EH (cell line): ENCODE measurements at places on chromosomes 4 and X.

GRCh38 chrX:109534933-109535332 lies 1.7 kb upstream of the NXT2 start:
- DNase-seq, result no peak

- DNase-seq, result no peak
These were observed 156.8 kb upstream of the MAB21L2 start for GRCh38 chr4:150425161-150425560.

- DNase-seq, result no peak
These were observed 26.4 kb downstream of the NKX1-1 start for GRCh38 chr4:1379801-1380331.

- no peak for DNase-seq
These were observed 118.0 kb upstream of the MYOZ2 start for GRCh38 chr4:119017636-119018035.

- peak; percentile 16 for DNase-seq
These were observed 12.8 kb upstream of the IQSEC2 start for GRCh38 chrX:53294024-53294648.

DNA sequence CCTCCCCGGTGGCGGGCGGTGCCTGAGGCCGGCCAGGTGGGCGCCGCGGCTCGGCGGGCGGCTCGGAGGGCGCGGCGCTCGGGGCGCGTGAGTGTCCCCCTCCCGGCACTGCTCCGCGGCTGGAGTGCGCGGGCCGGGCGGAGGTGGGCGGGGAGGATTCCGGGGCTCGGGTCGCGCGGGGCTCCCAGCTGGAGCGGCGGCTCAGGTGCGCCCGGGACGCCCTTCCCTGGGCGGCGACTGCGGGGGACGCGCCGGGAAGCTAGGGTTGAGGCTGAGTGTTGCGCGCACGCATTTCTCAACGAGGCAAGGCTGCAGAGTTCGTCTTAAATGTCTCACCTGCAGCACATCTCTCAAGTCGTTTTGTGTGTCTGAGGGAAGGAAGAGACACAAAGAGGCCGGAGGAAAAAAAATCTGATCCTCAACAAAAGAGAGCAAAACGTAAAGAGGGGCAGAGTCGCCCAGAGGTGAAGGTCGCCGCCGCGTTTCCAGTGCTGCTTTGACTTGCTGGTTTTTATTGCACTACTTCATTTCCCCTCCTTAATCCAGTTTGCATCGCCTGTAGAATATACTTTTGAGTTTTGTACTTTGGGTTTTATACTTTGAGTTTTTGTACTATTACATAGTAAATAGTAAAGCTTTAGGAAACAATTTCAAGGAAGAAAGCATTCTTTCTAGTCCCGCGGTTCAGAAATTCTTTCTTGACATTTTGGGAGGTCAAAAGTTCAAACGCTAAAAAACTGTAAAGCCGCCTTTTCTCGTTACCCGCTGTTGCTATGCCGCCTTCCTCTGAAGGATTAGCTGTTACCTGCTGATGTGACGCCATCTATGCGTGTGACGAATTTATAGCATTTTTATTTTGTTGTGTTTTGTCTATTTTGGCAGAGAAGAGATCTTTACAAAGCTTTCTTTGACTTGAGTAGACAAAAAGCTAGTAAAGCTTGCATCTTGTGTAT lies 106.5 kb upstream of the STOX2 start:
- no peak for DNase-seq

DNA sequence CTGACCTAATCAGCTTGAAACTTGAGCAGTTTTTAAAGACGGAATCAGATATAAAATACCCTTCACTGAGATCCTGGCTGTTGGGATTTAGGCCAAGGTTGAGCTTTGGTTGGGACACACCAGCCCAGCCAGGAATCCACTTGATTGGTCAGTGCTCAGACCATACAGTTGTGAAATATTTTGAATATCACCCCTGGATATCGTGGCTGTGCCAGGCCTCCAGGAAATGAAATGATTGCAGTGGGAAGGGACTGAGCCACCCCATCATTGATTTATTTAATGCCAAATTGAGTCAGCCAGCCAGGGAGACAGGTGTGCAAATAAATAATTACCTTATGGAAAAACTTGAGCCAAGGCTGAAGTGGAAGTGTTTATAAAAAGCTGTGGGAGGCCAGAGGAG lies 128.4 kb upstream of the SCML1 start:
- no peak for DNase-seq

DNA sequence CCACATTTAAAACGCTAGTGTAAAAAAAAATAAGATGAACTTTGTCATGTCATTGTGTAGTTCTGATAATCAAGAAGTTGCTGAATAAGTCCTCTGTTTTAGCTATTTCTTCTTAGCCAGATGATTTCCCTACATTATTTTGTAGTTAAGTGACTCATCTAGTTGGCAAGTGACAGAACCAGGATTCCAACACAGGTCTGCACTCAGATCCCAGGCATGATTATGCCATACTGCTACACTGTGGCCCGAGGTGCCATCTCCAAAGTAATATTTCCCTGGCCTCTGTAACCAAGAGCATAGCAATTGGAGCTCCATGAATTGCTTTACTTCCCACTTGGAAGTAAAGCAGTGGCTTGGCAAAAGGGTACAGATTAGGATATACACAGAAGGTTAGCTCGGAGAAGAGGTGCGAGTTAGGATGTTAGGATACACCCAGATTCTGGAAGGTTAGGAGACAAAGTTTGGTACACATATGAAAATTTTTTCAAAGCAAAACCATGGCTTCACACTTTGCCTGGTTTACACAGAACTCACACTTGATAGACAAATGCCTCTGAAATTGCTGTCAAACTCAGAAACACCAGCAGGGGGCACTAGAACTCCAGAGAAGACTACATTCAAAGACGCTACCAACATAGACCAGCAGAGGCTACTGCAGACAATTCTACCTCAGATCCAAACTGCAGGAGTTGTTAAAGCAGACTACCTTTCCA lies 41.4 kb downstream of the SRPX2 start:
- peak; percentile 72 for DNase-seq

GRCh38 chrX:111560801-111561200 lies 49.4 kb downstream of the SERTM2 start:
- no peak for DNase-seq

GRCh38 chr4:2891294-2891693 lies 47.6 kb downstream of the ADD1 start:
- DNase-seq, result peak; percentile 61

DNA sequence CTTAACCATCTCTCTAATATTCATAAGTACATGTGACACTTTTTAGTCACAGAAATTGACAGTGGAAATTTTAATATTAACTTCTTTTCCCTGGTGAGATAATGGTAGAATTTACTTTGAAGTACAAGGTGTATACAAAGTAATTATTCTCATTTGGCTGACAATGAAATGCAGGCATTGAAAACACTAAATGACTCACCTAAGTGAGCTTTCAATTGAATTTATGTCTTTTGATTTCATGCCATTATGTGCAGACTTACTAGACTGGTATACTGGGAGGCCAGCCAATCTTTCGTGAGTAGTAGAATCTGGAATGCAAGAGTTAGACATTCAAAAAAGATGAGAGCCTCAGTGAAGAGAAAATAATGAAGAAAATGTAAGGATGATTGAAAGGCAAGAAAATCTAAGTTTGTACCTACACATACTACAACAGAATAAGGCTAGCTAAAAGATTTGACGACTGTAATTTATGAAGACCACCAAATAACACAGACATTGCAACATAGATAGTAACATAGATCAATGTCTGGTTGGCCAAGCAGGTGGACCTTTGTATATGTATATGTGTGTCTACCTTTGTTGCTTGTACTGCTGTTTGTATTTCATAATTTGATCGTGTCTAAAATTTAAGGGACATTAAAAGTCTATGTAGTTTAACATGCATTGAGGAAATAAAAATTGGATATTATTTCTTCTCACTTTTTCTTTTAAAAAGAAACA lies 459.7 kb downstream of the IL15 start:
- DNase-seq, result peak; percentile 97

- DNase-seq, result no peak
These were observed 8.4 kb upstream of the RXFP1 start for GRCh38 chr4:158513256-158513655.

DNA sequence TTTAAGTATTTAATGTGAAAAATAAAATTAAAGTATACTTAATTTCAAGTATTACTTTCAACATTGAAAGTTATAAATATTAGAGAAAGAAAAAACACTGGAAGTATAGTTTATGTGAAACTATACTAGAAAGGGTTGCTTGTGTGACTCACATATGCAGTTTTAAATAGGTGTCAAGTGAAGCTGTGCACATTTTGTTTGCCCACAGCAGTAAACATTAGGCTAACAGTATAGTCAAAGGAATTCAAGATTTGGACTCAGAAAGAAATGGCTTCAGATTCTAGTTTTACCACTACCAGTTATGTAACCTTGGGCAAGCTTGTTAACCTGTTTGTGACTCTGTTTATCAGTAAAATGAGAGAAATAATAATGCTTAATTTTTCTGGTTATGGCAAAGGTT lies 148.2 kb downstream of the FAM47B start:
- DNase-seq, result no peak

GRCh38 chr4:173169178-173169427 lies 492 bp downstream of the GALNT7 start:
- no peak for DNase-seq

DNA sequence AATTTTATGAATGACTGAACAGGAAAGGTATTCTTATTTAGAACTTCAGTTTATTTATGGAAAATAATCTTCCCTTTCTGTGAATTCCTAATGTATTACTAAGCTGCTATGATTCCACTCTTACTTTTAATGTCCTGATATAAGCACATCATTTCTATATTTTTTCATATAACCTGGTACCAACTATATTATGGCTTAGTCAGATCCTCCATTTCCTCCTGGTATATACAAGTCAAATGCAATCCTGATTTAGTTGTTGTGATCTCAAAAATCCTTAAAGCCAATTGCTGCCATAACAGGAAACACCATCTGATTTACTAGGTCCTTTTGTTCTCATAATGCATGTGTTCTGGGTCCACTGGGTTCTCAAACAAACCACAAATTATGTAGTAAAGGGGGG lies 26.8 kb downstream of the TRMT2B start:
- peak; percentile 20 for DNase-seq

GRCh38 chr4:101813604-101814003 lies 23.1 kb downstream of the BANK1 start:
- no peak for DNase-seq

DNA sequence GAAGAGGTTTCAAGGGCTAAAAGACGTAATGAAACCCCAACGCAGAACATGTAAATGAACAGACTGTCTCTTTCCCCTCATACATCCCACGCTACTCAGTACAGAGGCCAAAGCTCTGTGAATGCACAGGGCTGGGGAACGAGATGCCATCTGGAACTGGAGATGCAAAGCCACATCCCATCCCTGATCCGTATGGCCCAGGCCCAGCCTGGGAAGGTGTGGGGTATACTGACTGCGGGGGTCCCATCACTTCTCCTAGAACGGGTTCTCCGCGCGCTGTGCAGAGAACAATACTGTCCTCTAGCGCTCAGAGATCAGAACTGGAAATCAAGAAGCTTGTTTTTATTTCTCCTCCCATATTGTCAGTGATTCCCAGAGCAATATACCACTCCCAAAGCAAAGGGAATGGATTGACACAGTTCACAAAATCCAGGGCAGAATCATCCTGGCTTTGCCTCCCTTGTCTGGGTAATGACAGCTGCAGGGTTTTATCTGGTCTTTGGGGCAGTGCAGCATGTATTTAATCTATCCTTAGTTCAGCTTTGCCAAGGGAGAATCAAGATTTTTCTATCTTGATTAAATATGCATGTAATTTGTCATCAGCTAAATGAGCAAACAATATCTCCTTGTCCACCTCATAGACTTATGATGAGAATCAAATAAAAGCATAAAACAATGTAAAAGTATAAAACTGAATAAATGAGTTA lies 47.3 kb upstream of the TLR3 start:
- DNase-seq, result peak; percentile 43

GRCh38 chr4:163161536-163162205 lies 5.0 kb downstream of the NAF1 start:
- DNase-seq, result peak; percentile 78

- DNase-seq, result no peak
These were observed 52.2 kb downstream of the IL1RAPL1 start for GRCh38 chrX:28639451-28639850.

DNA sequence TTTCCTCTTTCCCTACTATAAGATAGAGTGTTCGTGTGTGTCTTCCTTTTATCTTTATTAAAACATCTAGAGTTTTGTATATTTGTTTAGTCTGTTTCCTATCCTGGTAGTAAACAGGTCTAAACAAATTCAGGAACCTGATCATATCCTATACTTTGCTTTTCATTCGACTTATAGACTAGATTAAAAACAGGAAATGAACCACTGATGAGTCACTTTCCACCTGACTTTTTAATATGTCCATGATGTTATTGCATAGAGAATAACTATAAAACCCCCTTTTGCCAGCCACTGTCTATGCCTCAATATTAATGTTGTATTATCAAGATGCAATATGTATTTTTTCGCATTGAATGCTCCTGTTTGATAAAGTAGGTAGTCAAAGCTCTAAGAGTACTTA lies 1794.0 kb downstream of the STIM2 start:
- no peak for DNase-seq

DNA sequence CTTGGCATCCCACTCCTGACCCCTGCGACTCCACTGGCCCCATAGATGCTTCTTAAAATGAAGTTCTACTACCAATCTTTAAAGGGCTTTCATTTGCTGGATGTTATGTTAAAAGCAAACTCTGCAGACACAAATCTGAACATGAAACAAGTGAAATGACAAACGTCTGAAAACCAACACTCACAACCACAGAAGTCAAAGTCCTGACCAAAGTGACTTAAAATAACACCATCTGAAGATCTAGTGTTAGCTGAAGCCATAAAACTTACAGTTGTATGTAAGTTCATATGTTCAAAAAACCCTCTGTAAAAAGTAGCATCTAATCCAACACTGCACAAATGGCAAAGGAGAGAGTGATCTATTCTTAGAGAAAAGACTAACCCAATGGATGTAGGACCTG lies 178.7 kb downstream of the SH3KBP1 start:
- DNase-seq, result no peak

- peak; percentile 0 for DNase-seq
These were observed 592.9 kb downstream of the BCOR start for GRCh38 chrX:39504850-39505259.

GRCh38 chrX:121876305-121876704 lies 828.9 kb downstream of the GLUD2 start:
- DNase-seq, result peak; percentile 80

- DNase-seq, result no peak
These were observed 52.9 kb upstream of the TRPC5OS start for GRCh38 chrX:111823128-111823527.

GRCh38 chr4:161604516-161605300 lies 559.1 kb downstream of the FSTL5 start:
- no peak for DNase-seq

DNA sequence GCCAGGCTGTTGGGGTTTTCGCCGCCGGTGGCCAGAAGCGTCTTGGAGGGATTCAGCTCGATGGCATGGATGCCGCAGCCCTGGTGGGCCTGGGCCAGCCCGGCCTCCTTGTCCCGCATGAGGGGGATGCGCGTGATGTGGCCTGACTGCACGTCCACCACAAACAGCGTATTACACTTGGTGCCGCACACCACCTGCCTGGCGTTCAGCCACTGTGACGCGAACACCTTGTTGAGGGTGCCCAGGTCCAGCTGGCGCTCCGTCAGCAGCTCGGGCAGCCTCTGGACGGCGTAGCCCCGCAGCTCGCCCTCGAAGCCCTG lies 728 bp downstream of the DCAF12L2 start:
- no peak for DNase-seq
